ENCODE measurements at places on chromosomes 11 and 22. TPM values are rescaled to one million over a fixed set of nuclear protein-coding genes. Genes with fewer than 3 reads are reported as not detected.
A peak's percentile ranks its signal among the peaks of the same experiment; 100 is the strongest.

Gene HPX
- total RNA-seq: 2.1 TPM

GRCh38 chr11:108160970-108161566, 39.7 kb downstream of the ACAT1 start:
- peak; percentile 36 for DNase-seq

Gene KRTAP5-1
- total RNA-seq: not detected

DNA sequence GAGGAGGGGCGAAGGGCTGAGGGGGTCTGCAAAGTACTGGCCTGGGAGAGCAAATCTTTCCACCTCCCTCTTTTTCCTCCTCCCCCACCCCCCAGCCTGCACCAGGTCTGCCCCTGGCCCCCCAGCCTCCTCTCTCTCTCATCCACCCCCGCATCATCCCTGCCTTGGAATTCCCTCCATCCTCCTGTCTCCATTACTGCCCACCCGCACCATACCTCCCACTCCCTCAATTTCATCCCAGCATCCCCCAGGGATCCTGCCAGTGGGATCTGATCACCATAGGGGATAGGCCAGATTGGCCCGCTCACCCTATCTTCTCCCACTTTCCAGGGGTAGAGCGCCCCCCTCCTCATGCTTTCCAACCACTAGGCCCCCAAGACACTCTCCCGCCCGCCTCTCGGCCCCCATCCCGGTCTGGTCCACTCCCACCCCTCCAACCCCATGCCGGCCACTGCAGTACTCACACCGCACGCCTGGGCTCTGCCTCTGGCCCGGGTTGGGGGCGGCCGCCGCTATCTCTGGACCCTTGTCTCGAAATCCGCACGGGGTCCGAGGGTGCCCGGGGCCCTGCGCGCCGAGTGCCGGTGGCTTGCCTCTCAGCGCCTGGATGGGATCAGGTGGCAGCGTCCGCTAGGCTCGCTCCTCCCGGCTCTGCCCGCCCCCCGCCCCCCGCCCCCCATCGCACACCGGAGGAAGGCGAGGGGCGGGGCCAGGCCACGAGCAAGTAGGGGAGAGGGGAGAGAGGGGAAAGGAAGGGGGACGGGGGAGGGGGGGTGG, at the start of gene GAL3ST3:
Gene GAL3ST3 (minus strand): TSS at position 615 of the 777 bp plus-strand sequence. CDS start 3,746 bp downstream, outside the sequence.
- no peak for DNase-seq

DNA sequence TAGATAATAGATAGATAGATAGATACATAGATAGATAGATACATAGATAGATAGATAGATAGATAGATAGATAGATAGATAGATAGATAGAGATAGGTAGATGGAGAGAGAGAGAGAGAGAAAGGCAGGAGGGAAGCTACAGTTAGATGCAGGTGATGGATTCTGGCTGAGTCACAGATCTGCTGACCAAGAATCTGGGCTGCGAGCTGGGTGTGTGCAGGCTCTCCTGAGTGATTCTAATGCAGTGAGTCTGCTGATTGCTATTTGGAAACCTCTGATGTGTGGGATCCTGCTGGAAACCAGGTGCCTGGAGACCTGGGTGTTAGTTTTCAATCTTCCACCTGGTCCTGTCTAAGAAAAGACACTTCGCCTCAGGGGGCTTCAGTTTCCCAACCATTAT, 1441.8 kb downstream of the TBC1D22A start:
- DNase-seq: no peak

DNA sequence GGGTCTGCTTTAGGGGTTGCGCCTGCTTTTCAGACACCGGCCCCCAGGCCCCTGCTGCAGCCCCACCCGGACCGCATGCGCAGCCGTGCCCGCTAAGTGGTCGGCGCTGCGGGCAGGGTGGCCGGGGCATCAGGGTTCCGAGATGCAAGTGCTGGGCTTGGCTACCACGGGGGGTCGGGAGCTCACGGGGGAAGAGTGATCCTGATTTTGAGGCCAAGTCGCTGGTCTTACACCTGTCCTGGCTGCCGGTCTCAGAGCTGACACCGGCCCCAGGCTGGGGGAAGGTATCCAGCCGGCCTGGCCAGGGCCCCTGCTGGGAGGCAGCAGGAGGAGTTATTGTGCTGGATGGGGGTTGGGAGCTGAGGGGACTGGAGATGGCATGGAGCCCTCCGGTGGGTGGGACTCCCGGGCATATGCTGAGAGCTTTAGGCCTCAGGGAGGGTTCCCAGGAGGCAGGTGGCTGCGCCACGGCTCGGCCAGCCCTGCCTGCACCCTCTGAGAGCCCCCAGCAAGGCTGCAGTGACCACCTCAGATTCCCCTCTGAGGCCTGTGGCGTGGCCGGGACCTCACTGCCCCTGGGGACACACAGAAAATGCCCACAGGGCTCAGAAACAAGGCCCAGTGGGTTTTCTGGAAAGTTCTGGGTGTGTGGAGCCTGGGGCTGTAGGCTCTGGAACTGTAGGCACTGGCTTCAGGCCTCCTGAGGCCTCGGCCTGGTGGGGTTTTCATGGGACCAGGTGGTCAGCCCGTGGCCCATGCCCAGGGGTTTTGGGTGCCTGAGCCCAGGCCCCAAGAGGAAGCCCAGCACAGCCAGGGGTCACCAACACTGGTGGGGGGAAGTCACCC, 4.4 kb upstream of the MUC5AC start:
- DNase-seq: no peak

- no peak for DNase-seq
Observed at GRCh38 chr11:76863196-76863777, 2.6 kb downstream of the ACER3 start.

Gene IL10RA
- 10.8 TPM for total RNA-seq

Gene GUCY1A2
- 0.05 TPM for total RNA-seq

Gene CD59
- total RNA-seq: 143 TPM

Gene INPP5J
- total RNA-seq: 2.6 TPM

DNA sequence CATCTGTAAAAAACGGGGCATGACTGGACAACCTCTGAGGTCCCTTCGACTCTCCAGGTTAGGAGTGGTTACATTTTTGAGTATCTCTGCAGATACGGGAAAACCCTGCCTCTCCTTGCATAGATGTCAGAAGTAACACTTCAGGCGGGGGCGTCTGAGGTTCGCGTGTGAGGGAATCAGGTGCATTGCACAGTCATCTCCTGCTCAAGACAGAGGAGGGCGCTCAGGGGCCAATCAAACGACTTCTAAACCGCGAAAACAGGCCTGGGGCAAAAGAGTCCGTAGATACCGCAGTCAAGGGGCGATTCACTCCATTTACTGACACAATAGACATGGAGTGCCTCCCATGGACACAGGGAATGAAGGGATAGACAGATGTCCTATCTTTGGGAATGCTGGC, 31.7 kb downstream of the KIRREL3 start:
- no peak for DNase-seq

- DNase-seq: no peak
Observed at GRCh38 chr11:107203656-107204055, 185.4 kb upstream of the GUCY1A2 start.

DNA sequence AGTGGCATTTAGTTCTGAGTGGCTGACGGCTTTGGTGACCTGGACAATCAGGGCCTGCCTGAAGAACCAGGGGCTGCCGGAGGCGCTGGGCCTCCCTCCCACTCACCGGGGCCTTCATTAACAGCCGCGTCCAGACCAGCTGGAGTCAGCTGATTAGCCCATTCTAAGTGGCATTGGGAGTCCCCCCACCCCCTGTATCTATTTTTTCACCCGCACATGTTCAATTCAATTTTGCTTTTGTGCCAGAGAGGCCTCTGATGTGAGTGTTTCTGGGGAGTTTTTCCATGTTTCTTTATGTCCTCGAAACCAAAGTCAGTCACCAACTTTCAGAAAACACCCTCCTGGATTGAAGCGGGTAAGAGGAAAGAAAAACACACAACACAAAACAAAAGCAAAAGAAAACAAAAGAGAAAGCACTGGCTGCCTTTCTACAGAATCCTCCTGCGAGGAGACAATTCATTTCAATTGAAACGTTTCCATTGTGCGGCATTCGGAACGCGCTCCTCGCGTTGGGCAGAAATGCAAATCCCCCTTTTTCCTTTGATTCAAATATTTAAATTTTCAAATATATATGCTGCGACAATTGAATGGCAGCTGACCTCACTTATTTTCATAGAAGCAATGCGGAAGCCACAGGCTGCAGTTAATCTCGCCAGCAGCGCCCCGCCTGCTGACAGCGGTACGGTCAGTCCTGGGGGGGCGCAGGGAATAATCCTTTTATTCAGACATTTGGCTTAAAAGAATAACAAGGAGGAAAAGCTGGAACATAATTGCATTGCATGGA, 17.7 kb downstream of the CDKN1C start:
- DNase-seq: no peak

DNA sequence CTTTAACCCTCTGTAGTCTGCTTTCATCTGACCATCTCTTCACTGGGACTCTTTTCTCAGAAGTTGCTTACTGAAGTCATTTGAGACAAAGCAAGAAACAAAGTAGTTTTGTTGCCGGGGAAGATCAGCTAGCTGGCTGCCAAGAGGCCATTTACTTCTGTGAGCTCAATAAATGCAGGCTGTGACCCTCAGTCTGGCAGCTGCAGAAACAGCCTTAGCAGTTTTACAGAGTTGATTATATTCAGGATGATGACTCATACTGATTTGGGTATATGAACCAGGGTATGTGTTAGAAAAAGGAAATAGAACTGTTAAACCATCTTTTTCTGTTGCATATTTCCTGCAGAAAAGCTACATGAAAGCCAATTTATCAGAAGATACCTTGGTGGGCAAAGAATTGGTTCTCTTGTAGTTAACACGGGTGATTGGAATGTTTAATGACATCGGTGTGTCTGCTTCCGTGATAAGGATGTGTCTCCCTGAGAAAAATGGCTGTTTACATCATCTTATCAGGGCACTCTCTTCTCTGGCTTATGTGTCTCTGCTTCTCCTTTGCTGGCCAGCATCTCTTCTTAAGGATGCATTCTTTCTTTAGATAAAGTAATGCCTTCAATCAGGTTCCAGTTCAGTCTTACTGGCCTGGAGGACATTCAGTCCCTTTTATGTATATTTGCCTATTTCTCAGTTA, 18.5 kb downstream of the FIBIN start:
- no peak for DNase-seq

Gene THOC5
- total RNA-seq: 44.9 TPM

Gene AQP11
- 0.64 TPM for total RNA-seq

DNA sequence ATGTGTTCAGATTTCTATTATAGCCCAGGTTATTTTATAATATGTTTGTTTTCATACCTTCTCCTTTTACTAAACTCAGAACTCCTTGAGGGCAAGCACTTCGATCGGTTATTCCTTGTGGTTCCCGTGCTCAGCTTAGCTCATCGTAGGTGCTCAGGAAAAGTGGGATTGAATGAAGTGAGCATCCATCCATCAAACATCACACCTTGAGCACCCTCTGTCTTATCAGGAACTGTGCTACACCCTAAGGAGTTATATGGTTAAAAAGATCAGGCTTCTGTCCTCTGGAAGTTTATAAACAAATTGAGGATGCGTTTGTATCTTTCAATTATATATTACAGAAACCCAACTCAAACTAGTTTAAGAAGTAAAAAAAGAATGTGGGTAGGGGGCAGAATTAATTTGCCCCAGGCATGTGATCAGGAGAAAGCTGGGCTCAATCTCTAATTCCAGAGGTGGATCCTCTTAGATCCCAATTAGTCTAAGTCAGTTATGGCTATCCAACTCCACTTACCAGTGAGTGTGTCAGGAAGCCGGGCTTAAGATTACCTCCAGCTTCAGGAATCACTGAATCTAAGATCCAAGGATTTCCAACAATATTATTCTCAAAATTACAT, 59.9 kb upstream of the RRAS2 start:
- no peak for DNase-seq

DNA sequence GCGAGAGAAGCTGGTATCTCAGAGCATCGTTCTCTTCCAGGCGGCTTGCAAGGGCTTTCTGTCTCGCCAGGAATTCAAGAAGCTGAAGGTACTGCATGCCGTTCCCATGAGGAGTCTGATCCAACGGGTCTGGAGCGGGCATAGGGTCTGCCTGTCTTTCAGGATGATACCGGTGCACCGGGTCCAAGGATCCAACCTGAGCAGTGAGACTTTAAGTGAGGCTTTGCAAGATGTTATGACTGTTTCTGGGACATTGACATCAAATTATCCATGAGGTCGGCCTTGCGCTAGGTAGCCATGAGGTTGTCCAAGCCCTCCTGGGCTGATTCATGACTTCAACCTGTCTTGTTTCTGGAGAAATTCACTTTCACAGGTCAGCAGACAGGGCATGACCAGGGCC, 132.3 kb downstream of the MYO18B start:
- DNase-seq: no peak

GRCh38 chr11:81380395-81380794, 1353.3 kb downstream of the FAM181B start:
- no peak for DNase-seq

Gene SULT4A1
- total RNA-seq: not detected

Gene CYP2D6
- total RNA-seq: 0.43 TPM

- DNase-seq: no peak
Observed at GRCh38 chr11:128666397-128666796, 27.5 kb upstream of the FLI1 start.

Gene SLC16A8
- total RNA-seq: not detected

GRCh38 chr11:123313262-123313661, 116.8 kb upstream of the GRAMD1B start:
- no peak for DNase-seq

Gene BARX2
- not detected for total RNA-seq

- DNase-seq: no peak
Observed at GRCh38 chr11:134655189-134655989, 243.3 kb upstream of the B3GAT1 start.

Gene RELT
- total RNA-seq: 28.5 TPM

Gene HEPN1
- total RNA-seq: not detected

DNA sequence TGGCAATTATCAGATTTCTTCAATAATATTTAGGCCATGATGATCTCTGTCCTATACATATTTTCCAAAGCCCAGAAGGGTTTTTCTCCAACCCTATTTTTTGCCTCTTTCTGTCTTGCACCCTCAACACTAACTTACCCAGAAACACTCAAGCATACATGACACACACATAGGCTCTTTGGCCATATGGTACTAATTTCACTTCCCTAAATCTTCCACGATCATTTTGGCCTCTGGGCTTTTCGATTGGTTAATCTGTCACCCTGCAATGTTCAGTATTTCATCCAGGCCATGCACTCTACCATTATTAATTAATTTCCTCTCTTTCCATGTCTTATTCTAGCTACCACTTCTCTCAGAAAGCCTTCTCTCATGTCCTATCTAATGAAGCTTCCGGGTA, 59.8 kb downstream of the LUZP2 start:
- no peak for DNase-seq

GRCh38 chr11:67303835-67304411, 593 bp downstream of the SSH3 start:
- DNase-seq: no peak

Gene CEP164
- total RNA-seq: 24.7 TPM

Gene NPTXR
- 0.37 TPM for total RNA-seq

GRCh38 chr11:130937051-130937450, 20.8 kb upstream of the SNX19 start:
- no peak for DNase-seq

GRCh38 chr22:19875531-19876313, 21.0 kb upstream of the GNB1L start:
- no peak for DNase-seq

DNA sequence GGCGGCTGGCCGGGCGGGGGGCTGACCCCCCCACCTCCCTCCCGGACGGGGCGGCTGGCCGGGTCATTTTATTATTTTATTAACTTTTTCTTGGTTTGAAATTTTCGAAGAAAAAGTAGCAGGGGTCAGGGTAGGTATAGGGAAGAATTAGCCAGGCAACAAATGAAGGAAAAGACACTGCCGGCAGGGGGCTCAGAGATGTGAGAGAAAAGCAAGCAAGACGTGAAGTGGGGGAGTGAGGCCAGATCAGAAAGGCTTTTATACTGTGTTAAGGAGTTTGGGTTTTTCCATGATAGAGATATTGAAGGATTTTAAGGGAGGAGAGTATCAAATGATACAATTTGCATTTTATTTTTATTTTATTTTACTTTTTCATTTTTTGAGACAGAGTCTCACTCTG, 19.0 kb downstream of the RNF214 start:
- DNase-seq: no peak

Measured in GM12878 (cell line).